ENCODE measurements at places on chromosomes 3 and 15.

- DNase-seq, result no peak
These were observed 65.2 kb upstream of the SPPL2A start for GRCh38 chr15:50830477-50831354.

- DNase-seq, result no peak
These were observed 48.0 kb upstream of the C15orf39 start for GRCh38 chr15:75153565-75154276.

DNA sequence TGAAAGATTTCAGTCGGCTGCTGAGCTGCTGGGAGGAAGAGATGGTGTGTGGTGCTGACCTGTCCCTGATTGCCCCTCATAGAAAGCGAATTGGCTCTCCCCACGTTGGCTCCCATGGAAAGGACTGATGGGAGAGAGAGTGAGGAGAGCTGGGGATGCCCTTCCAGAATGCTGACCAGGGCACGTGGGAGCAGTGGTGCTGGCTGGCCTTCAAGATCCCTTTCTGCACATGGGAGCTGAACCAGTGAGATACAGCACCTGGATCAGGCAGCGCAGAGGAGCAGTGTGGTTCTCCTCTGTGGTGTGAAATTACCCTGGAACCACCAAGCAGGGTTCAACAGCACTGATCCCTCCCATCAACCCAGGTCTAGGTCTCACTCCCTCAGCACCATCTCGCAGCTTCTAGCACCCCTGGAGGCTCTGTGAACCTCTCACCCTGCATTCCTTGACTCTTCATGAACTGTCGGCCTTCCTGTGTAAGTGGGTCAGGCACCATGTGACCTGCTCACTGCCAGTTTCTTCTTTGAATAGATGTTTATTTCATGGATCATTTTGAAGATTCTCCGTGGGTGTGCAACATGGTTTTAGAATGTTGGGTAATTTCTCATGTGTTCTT is 55.7 kb downstream of the CACNA1D start:
- no peak for DNase-seq

GRCh38 chr3:66021731-66022131 is 17.0 kb downstream of the MAGI1 start:
- DNase-seq, result no peak

GRCh38 chr15:26562336-26562735 is 210.5 kb downstream of the GABRB3 start:
- DNase-seq, result no peak

GRCh38 chr3:137300703-137301102 is 342.9 kb downstream of the IL20RB start:
- DNase-seq, result no peak

DNA sequence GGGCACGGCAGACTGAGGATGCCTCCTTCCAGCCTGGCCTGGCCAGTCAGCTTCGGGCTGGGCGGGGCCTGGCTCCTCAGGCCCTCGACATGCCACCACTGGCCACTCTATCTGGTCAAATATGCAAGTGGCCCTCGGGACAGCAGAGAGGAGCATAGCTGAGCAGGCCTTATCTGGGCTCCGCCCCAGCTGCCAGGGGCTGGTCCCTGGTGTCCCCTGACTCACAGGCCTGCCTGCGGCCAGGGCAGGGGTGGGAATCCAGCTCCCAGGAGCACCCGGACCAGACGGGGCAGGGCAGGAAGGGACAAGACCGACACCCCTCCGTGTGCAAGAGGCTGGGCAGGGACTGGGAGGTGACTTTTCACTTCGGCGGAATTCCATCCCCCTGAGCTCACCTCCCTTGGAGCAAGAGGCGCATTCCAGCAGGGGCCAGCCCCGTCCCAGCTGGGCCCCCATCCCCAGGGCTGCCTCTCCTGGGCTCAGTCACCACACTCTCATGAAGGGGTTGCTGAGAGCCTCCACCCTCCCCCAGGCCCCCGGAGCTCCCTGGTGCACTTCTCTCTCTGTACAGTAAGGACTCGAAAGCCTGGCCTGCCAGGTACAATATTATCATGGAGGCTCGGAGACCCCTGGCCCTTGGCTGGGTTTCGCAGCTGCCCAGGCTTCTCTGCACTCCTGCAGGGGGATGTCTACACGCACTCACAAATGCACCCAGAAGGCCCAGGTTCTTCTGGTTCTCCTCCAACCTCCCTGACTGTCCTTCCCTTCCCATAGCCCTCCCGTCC is 29.5 kb downstream of the WNT7A start:
- DNase-seq, result no peak

DNA sequence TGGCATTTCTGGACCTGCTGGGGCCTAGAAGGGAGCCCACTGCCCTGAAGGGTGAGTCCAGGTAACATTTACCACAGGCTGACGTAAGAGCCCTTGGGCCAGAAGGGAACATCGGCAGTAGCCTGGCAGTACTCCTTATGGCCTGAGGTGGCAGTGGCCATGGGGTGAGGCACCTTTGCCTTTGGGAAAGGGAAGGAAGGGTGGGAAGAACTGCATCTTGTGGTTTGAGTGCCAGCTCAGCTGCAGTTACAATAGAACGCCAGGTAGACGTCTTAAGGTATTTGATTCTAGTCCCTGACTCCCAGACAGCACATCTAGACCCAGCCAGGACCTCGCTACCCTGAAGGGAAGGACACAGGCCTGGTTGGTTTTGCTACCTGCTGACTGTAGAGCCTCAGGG is 104.9 kb downstream of the SOX14 start:
- no peak for DNase-seq

- DNase-seq, result no peak
These were observed 3.9 kb downstream of the C3orf22 start for GRCh38 chr3:126554560-126555525.

Measured in stimulated activated CD8-positive, alpha-beta memory T cell treated with anti-CD3 and anti-CD28 coated beads, Interleukin-4, amount 100 ng/mL, for 24 hours (primary cell).